Posterior vena cava (tissue), 2 donors: ENCODE measurements at places on chromosomes 13 and 19. TPM values are rescaled to one million over a fixed set of nuclear protein-coding genes. Genes with fewer than 3 reads are reported as not detected.

Gene JOSD2
- 27.5 TPM for total RNA-seq

Gene BICRA
- total RNA-seq = 15.4 TPM

Gene TPTE2
- not detected for total RNA-seq

DNA sequence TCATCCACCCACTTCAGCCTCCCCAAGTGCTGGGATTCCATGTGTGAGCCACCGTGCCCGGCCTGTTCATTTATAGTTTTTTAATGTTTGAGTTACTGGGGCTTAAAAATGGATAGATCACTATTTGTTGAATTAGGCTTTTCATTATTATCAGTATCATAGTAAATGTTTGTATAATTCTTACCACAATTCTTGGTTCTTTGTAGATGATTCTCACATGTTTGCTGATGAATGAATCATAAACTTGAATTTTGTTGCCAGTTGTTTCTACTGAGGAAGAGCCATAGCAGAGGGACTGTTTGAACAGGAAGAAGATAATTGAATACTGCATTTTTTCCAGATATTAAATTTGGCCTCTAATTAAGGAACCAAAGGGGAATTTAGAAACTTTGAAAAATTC lies 2.6 kb upstream of the LPAR6 start:
- no peak for DNase-seq

DNA sequence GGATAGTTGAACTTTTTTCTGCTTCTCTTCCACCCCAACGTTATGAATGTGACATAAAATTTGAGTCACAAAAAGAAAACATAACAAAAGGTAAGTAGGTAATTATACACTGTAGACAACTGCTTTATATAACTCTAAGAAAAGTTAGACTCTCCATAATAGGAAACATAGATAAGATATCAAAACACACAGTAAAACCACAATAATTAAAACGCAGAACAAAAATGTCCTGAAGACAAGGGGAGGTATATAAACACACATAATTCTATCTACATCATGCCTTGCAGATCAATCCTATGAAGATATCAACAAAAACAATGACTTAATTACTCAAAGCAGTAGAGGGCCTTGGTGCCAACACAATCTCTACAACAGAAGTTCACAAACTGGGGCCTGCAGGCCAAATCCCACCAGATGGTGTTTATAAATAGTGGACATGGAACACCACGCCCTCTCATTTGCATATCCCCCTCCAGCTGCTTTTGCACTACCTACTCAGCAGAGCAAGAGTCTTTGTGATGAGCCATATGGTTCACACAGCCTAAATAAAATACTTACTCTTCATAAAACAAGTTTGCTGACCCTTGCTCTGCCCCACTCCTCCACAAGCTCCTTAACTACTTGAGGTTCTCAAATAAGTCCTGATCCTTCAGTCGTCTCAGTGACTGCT lies 254.7 kb downstream of the KLF12 start:
- no peak for DNase-seq

GRCh38 chr19:11091703-11092153 lies 2.5 kb downstream of the LDLR start:
- peak; percentile 87 for DNase-seq

- DNase-seq = no peak
These were observed 84.5 kb downstream of the EFNB2 start for GRCh38 chr13:106450991-106451390.

DNA sequence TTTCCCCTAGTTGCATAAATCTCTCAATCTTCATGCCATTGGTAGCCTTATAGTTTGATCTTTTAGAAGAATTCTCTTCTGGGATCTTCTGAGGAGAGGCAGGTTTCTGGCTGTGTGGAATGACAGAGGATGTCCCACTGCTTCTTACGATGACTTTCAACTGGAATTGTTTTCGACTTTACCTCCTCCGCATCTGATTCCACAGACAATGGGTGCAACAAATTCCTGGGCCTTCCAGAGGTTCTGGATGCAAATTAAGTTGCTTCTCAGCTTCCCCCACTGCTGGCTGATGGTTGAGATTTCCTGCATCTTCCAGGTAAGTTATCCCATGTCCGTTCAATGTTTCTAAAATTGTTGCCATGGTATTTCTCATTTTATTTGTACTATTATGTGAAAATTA lies 142.3 kb upstream of the TSC22D1 start:
- DNase-seq = no peak

GRCh38 chr19:12937093-12937926 lies 1.1 kb upstream of the CALR start:
- no peak for DNase-seq

- DNase-seq = no peak
These were observed 3.0 kb upstream of the PLIN4 start for GRCh38 chr19:4521170-4521887.

- DNase-seq = no peak
These were observed at the start of gene IGFL3 for GRCh38 chr19:46124638-46125115. TSS of gene IGFL3 (minus strand) at chr19:46124688. CDS start at chr19:46124649, 39 bp downstream.

- no peak for DNase-seq
These were observed 43.1 kb upstream of the ANKRD10 start for GRCh38 chr13:110957931-110958330.

DNA sequence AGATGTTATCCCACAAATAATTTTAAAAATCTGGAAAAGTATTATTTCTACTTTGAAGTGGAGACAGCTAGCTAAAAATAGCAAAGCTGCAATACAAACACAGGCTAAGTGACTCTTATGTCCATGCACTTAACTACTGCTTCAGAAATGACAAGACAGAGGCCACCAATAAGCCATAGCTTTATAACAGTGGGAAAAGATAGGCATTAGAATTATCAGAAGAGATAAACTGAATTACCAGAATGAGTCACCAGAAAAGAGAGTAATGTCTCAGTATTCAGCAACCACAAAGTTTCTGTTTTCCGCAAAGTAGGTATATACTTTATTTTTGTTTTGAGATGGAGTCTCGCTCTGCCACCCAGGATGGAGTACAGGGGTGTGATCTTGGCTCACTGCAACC lies 17.1 kb downstream of the CLN5 start:
- no peak for DNase-seq

DNA sequence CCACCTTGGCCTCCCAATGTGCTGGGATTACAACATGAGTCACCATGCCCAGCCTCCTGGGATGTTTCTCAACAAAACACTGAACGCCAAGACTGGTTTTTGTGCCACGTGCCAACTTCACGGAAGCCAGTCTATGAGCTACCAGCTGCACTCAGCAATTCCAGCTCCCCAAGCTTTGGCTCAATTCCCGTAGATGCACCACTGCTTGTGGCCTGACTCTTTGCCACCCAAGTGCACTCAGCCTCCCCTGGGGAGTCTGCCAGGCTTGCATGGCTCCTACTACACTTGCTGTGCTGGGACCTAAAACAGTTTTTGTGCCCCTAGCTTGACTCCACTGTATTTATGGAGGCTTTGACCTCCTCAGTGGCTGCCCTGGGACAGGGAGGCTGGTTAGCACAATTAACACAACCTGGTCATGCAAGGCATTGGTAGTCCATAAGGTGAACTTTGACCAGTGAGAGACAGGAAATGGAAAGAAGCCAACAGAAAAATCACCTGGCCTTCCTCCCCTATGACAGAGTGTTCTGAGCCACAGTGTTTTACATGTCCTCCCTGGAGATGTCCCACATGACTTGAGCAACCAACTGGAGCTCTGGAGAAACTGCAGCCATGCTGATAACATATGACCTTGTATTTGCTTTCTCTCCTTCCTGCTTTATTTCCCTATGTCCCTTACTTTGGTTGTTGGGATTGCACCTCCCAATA lies 1173.1 kb downstream of the UQCRFS1 start:
- DNase-seq = no peak

- no peak for DNase-seq
These were observed 1.9 kb upstream of the MYCBP2 start for GRCh38 chr13:77328819-77329132.

DNA sequence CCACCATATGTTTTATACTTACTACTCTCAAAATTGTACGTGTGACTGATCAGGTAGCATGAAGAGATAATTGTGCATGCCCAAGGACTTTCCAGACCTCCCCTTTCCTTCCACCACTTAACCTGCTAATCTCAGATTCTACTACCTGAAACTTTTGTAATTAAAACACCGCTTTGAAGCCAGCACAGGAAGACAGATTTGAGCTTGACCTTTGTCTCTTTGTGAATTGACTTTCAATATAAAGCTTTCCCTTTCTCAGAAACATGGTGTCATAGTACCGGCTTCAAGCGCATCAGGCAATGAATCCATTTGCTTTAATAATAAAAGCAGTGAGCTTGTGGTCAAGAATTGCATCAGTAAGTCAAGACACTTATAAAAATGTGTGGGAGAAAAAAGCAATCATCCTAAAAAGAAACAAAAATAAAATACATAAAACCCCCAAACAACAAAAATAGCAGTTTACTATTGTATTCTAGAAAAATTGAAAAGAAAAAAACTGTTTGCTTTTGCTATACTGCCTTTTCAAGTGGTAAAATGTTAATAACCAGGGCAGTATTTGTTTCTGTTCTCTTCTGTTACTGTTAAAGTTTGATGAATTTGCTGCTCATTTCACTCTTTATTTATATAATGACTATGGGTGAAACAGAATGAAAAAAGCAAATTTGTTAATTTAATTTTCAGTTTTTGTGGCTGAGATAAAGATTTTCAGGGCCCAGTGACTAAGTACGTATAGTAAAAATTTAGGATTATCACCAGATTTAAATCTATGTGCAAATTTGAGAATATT lies 2075.3 kb downstream of the PCDH9 start:
- DNase-seq = no peak

- DNase-seq = peak; percentile 92
These were observed 1.2 kb downstream of the CDC34 start for GRCh38 chr19:532561-533363.

DNA sequence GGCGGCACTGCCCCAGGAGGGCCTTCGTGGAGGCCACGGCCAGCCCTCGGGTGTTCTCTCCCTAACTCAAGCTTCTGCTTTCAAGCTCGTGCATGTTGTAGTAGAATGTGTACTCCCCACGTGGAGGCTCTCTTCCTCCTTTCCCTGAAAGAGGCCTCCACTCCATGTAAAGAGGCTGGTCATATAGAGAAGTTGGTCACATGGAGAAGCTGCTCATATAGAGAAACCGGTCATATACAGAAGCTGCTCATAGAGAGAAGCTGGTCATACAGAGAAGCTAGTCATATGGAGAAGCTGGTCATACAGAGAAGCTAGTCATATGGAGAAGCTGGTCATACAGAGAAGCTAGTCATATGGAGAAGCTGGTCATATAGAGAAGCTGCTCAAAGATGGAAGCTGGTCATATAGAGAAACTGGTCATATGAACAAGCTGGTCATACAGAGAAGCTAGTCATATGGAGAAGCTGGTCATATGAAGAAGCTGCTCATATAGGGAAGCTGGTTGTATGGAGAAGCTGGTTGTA lies 152.5 kb downstream of the COL4A1 start:
- DNase-seq = no peak

GRCh38 chr13:44876782-44877324 lies 112.4 kb downstream of the NUFIP1 start:
- no peak for DNase-seq

DNA sequence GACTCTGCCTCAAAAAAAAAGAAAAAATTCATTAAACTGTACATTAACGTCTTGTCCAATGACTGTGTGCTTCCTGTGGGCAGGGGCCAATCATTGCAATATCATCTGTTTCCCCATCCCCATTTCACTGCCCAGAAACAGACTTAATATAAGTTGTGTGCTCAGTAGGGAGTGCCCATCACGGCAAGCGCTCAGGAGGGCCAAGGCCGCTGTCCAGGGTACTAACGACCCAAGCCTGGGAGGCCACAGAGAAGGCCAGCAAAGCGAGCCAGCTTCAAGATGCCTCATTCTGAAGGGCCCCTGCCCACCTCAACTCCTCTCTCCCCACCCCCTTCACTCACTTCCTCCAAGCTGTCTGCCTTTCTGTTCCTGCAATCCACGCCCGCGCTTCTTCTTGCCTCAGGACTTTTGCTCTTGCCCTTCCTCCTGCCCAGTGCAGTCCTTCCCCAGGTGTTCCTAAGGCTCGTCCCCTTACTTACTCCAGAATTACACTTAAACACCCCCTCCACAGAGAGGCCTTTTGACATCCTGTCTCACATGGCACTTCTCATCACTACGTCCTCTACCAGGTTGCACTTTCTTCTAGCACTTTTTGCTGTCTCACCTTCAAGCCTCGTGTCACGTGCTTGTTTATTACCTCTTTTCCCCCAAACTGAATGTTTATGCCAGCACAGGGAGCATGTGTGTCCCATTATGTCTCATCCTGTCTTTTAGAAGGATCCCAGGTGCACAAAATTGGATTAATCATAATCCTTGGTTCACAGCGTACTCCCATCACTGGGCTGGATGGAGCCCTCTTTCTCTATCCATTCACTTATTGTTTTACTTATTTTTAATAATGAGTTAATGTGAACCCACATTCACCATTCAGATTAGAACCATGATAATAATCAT lies 11.3 kb upstream of the POU2F2 start:
- no peak for DNase-seq

- DNase-seq = no peak
These were observed 8.6 kb downstream of the BRCA2 start for GRCh38 chr13:32323912-32324311.

GRCh38 chr19:1624458-1624857 lies 19.2 kb upstream of the UQCR11 start:
- no peak for DNase-seq

DNA sequence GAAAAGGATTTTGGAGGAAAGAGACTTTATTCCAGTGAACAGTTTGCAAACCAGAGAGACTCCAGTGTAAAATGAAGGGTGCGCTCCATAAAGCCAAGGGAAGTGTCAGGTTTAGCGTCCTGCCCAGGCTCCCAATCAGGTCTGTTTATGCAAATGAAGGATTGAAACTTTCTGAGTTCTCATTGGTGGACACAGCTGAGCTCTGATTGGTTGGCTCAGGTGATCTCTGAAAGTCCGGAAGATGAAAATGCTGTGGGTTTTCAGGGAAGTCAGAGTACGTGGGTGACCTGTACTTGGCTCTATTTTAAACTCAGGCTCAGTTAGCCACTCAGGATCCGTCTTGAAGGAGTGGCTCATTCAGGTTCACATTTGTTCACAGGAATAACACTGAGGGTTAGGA lies 28.7 kb upstream of the CD33 start:
- no peak for DNase-seq

- no peak for DNase-seq
These were observed 81.6 kb downstream of the DACH1 start for GRCh38 chr13:71785361-71785760.
